ENCODE measurements at places on chromosomes 5 and 9.
A peak's percentile ranks its signal among the peaks of the same experiment; 100 is the strongest.

DNA sequence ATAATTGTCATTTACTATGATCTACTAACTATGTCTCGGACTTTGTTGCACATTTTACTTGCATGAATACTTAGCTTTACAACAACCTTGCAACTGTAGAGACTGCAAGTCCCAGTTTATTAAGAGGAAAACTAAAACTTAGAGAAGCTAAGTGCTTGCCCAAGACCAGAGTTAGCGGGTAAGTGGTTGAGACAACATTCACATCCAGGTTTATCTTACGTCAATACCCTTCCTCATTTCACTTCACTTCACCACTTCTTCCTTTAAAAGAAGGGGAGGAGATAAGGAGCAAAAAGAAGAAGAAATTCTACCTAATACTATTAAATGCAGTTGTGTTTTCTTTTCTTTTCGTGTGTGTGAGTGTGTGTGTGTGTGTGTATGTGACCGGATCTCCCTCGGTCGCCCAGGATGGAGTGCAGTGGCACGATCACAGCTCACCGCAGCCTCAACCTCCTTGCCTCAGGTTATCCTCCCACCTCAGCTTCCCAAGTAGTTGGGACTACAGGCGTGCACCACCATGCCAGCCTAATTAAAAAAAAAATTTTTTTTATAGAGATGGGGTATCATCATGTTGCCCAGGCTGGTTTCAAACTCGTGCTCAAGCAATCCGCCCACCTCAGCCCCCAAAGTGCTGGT, 37.4 kb downstream of the MEGF9 start:
- DNase-seq = no peak

DNA sequence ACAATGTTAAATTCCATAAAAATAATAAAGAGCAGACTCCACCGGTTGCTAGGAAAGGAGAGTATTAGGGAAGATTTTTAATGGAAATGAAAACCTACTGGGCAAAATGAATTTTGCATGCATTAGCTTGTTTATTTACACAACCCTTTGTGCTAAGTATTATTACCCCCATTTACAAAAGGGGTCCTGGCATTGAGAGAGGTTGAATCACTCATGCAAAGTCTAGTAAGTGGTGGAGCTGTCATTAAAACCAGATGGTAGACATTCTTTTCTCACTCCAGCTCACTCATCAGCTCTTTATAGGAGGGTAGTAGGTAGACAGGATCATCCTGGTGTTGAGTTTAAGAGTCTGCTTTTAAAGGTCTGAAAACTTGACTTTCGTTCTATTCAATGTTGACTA, 395.1 kb downstream of the PLK2 start:
- no peak for DNase-seq

DNA sequence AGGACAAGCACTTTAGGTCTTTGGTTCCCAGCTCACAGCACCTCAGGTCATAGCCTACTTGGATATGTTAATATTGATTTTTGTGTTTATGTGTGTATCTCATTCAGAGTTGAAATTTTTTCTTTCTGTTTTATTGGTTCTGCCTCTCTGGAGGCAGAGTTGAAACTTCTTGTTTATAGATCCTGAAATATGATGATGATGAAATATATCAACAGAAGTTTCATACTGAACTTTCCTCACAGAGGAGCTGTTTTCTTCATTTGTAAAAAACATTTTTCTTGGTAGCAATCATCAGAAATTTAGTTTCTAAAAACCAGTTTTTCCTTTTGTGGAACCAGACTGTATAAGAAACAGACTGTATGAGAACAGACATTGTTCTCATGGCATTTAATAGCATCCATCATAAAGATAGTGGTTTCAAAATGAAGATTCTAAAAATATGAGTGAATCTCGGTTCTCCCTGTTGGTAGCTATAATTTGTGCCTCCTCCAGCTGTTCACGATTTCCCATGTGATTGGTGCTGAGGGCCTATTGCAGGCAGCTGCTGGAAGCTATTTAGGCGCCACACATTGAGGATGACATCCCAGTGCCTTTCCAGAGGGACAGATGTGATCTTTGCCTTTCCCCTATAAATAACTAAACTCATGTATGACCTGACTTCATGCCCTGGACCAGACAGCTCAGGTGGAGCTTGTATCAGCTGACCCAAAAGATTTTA, 39.5 kb upstream of the CFAP157 start:
- DNase-seq = no peak

GRCh38 chr5:146753641-146754040, 124.9 kb downstream of the PPP2R2B start:
- no peak for DNase-seq

DNA sequence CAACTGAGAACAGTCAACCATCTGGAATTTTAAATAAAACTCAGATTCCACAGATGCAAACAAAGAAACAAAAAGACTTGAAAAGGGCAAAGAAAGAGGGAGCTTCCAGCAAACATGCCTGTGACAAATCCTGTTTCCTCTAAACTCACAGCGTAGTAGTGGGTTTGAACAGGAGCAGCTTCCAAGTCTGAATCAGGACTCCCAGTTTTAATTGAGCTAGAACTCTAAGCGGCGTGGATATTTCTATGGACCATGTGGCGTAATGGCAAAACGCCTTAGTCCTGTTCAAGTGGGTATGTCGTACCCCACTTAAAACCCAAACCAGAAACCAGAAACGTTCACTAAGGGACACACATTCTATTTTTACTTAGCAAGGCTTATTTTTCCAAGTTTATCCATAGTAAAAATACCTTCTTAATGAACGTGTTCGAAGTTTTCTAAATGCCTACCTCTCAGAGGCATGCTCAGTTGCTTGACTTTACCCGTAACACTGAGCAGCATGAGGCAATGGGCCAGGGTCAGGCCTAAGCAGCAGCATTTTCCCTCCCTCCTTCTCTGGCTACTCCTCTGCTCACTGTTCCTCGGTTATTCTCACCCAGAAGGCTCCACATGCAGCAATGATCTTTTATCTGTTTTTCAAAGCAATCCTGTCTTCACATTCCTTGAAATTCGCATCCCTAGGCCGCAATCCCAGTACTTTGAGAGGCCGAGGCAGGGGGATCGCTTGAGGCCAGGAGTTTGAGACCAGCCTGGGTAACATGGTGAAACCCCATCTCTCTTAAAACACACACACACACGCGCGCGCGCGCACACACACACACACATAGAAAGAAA, 77.9 kb downstream of the FNBP1 start:
- peak; percentile 35 for DNase-seq

- peak; percentile 23 for DNase-seq
Measured at GRCh38 chr9:106314476-106314875, 548.5 kb upstream of the ZNF462 start.

- peak; percentile 40 for DNase-seq
Measured at GRCh38 chr5:163408311-163408923, 29.0 kb upstream of the CCNG1 start.

- DNase-seq = peak; percentile 96
Measured at GRCh38 chr5:93359296-93359959, 221.6 kb downstream of the NR2F1-AS1 start.

DNA sequence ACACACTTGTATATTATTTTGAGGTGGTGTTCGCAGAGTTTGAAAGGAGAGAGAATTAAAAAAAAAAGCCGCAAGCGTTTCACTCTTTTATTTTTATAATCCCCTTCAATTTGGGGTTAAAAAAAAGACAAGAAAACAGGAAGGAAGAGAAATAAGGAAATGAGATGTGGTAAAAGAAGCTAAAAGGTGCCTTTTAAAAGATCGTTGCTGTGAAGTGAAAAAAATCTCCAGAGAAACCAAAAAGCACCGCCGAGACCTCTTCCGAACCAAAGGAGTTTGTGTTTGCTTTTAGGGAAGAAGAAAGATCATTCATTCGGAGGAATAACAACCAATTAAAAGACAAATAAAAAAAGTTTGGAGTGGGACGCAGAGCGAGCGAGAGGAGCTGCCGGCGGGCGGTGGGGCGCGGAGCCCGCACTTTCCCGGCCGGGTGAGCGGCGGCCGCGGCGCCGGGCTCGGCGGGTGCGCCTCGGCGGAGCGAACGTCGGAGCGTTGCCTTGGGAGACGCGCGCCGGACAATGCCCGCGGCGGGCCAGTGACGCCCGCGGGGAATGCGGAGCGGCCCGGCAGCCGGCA, 355 bp downstream of the TLE4 start:
- DNase-seq = no peak

DNA sequence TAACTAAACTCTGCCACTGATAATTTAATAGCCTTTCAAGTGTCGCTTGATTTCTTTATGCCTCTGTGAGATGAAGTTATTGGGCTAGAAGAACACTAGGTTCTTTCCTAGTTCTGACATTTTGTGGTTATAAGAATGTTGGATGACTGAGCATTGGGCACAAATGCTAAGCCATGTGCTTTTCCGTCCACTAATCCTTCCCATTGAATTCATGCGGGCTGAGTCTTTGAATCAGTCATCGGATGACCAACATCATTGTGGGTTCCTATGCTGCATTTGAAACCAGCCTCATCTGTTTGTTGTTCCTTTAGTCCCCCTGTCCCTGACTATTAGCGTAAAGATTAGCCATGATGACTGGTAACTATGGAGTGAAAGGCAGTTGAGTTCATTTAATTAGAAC, 58.5 kb downstream of the ALDH1A1 start:
- peak; percentile 81 for DNase-seq

GRCh38 chr9:105290418-105290817, 46.0 kb downstream of the SLC44A1 start:
- peak; percentile 68 for DNase-seq

DNA sequence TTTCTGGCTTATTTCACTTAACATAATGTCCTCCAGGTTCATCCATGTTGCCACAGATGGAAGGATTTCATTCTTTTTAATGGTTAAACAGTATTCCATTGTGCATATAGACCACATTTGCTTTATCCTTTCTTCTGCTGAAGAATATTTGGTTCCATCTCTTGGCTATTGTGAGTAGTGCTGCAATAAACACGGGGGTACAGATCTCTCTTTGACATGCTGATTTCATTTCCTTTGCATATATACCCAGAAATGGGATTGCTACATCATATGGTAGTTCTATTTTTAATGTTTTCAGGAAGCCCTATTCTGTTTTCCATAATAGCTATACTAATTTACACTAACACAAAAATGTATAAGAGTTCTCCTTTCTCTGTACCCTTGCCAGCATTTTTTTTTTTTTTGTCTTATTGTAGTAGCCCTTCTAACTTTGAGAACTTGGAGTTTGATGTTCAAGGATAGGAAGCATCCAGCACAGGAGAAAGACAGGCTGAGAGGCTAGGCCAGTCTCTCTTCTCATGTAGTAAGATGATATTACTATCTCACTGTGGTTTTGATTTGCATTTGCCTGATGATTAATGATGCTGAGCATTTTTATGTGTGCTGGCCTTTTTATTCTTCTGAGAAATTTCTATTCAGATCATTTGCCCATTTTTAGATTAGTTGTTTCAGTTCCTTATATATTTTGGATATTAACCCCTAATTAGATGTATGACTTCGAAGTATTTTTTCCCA, 592.2 kb upstream of the ZNF608 start:
- DNase-seq = peak; percentile 38

DNA sequence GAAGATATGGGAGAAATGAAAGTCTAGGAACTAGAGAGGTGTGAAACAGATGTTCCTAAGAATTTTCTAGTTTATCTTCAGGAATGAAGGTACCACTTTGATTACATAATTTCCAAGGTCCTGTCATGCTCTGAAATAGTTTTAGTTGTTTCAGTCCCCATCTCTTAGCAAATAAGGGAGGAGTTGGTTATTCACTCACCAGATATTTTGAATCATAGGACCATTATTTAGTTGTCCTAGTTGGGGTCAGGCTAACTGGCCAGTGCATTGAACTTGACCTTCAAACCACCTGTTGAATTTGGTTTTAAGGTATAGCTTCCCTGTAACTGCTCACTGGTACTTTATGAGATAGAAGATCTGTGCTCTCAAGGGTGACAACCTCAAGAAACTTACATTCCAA, 53.9 kb upstream of the TNFAIP8 start:
- DNase-seq = no peak

DNA sequence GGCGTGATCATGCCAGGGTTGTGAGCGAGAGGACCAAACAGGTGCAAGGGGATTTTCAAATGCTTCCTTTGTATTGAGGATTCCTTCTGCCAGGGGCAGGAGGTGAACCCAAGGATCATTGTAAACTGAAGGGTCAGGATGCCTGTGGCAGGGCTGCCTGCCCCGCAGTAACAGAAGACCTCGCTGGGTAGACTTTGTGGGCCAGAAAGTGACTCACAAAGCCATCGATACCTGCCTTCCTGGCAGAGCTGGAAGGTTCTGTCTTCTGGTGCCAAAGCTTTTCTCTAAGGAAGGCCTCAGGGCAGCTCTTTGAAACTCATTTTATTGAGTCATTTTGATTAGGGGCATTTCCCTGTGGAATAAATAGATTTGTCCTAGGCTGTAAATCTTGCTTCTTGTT, 223.4 kb downstream of the ICE1 start:
- DNase-seq = no peak

GRCh38 chr5:141507387-141508091, 18.7 kb downstream of the PCDHGC5 start:
- peak; percentile 89 for DNase-seq

GRCh38 chr5:68452286-68452685, 236.7 kb downstream of the PIK3R1 start:
- DNase-seq = no peak

- no peak for DNase-seq
Measured at GRCh38 chr5:124395287-124395686, 351.2 kb downstream of the ZNF608 start.

DNA sequence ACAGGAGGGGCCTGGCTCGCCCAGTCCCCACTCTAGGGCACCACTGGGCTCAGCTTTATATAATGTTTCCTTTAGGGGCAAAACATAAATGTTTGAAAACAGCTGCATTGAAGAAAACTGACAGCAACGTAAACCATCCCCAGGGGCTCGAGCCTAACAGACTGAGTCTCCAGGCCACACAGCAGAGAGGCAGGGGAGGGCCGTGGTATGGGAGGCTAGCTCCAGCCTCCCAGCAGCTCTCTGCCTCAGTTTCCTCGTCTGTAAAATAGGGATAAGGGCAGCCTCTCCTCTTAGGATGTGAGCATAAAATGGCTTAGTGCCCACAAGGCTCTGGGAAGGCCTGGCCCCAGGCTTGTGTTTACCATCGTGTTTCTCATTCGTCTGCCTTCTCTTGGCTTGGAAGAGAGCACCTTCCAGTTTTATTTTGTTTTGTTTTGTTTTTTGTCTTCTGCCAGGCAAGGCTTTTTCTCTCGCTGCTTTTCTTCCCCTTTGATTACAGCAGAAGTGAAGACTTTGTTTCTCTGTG, 2.7 kb downstream of the ANKRD33B start:
- DNase-seq = no peak

- no peak for DNase-seq
Measured at GRCh38 chr9:108525186-108525585, 330.6 kb downstream of the ACTL7B start.

DNA sequence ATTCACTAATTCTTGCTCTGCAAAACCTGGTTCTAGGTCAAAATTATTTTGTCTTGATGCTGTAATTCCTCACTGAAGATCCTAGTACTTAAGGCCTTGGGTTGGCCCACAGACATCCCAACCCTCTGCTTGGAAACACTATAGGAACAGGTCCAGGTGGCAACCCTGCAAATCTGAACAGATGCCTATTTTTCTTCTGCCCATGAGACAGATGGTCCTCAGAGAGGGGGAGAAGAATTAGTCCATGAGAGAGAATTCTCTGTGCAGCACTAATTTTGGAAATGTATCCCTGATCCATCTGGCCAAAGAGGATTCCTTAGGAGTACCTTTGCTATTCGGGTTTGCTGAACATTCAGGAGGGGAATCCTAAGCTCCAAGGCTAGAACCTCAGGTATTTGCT, 156.3 kb downstream of the ELAVL2 start:
- DNase-seq = no peak

All from amniotic epithelial cell (primary cell).